Smooth muscle cell of the coronary artery (primary cell): ENCODE measurements at places on chromosomes 4 and X. TPM values are rescaled to one million over a fixed set of nuclear protein-coding genes. Genes with fewer than 3 reads are reported as not detected.

TMSB15A gene
- total RNA-seq = 1.1 TPM in 1 of 2 replicates, not detected in the other

GABRG1 gene
- total RNA-seq = not detected in 2 replicates

MAGEA1 gene
- not detected in 2 replicates for total RNA-seq

SPP1 gene
- 0.15 and 0.23 TPM in 2 replicates for total RNA-seq

IL9R gene
- not detected in 2 replicates for total RNA-seq

ELF4 gene
- total RNA-seq = 4.4 and 8.0 TPM in 2 replicates

CT45A10 gene
- not detected in 2 replicates for total RNA-seq

RAB39B gene
- 0.47 and 0.53 TPM in 2 replicates for total RNA-seq

ABRAXAS1 gene
- 10.9 and 15.0 TPM in 2 replicates for total RNA-seq

CXCL9 gene
- total RNA-seq = not detected in 2 replicates

RASL11B gene
- total RNA-seq = 0.35 and 7.2 TPM in 2 replicates

CCDC149 gene
- 5.6 and 36.5 TPM in 2 replicates for total RNA-seq

P2RY4 gene
- total RNA-seq = under 0.01 TPM in 1 of 2 replicates, not detected in the other

PRICKLE3 gene
- total RNA-seq = 3.0 and 4.1 TPM in 2 replicates

CCDC158 gene
- 0.23 TPM in 1 of 2 replicates, not detected in the other for total RNA-seq

SPANXA2 gene
- total RNA-seq = not detected in 2 replicates

ADAMTS3 gene
- total RNA-seq = 1.6 and 5.0 TPM in 2 replicates

CENPVL3 gene
- not detected in 2 replicates for total RNA-seq

TBC1D1 gene
- 15.0 and 84.0 TPM in 2 replicates for total RNA-seq

NPY2R gene
- under 0.01 TPM in 1 of 2 replicates, not detected in the other for total RNA-seq

SMIM20 gene
- total RNA-seq = 27.5 and 28.0 TPM in 2 replicates

OCIAD2 gene
- total RNA-seq = 21.9 and 225 TPM in 2 replicates

EDA gene
- 0.15 and 0.35 TPM in 2 replicates for total RNA-seq
